ENCODE measurements at places on chromosomes 6 and 20.

- no peak for DNase-seq
These were observed 311.4 kb downstream of the CLIC5 start for GRCh38 chr6:45704056-45704800.

DNA sequence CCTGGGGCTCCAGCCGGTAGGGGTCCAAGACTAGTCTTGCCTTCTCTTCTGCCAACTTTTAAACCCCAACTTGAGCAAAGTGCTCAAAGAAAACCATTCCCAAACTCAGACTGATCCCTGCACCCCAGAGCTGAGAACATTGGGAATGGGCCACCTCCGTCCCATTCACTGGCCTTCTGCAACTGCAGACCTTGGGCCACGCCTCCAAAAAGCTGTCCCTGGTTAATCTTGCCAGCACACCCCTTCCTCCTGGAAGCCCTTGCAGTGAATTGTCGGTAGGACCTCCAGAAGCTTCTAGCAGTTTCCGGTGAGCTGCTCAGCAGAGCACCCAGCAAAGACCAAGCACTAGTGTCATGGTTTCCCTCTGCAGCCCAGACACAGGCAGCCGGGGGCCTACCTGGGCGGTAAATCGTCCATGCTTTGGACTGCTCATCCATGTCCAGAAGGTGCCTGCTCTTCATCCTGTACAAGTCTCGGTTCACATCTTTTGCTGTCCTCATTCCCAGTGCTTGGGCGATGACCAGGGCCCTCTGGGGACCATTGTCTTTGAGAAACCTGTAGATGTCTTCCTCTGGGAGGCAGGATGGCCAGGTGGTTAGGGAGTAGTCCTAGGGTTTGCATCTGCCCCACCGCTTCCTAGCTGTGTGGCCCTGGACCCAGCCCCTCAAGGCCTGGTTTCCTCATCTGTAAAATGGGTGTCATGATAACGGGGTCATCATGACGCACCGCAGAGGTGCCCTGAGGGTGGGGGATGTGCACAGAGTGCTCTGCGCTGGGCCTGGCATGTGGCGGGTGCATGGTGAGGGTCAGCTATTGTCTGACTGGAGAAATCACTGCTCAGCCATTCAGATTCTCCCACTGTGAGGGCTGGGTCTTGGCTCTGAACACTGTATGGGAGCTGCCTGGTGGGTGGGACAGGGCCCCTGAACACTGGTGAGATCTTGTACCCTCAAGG lies 5.5 kb downstream of the ZBP1 start:
- no peak for DNase-seq

DNA sequence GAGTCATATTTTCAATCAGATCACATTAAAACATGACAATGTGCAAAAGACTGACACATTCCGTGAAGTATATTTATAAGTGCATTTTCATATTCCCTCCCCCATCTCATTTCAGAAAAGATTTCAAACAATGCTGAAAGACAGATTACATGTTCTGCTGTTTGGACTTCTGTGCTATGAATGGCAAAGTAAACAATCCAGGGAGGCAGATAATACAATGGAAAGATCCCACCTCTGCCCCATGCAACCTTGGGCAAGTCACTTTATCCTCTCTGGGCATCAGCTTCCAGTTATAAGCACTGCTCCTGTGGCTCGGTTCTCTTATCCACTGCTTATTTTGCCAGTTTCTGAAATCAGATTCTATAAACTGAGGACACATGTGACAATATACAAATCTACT lies 110.2 kb downstream of the RCAN2 start:
- no peak for DNase-seq

GRCh38 chr6:127592964-127593363 lies 16.0 kb downstream of the C6orf58 start:
- no peak for DNase-seq

DNA sequence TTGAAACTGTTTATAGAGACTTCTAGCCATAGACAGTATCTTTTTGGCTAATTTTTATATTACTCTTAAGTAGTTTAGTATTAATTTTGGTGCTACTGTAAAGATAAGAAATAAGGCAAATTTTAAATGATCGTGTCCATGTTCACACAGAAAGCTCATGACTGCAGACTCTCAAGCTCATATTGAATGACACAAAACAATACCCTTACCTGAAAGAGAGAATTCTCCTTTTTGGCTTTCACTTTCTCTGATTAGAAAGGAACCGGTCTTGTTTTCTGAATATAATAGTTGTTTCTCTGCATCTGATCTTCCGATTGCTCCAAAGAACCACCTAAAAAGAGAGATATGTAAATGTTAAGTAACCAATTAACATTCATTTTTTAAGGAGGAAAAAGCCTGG lies 57.0 kb downstream of the FRK start:
- DNase-seq, result no peak
